Stimulated activated CD4-positive, alpha-beta T cell treated with anti-CD3 and anti-CD28 coated beads, Interleukin-1b, Interleukin-23, amount 100 ng/mL, for 48 hours (primary cell): ENCODE measurements at places on chromosomes 7 and 10.

DNA sequence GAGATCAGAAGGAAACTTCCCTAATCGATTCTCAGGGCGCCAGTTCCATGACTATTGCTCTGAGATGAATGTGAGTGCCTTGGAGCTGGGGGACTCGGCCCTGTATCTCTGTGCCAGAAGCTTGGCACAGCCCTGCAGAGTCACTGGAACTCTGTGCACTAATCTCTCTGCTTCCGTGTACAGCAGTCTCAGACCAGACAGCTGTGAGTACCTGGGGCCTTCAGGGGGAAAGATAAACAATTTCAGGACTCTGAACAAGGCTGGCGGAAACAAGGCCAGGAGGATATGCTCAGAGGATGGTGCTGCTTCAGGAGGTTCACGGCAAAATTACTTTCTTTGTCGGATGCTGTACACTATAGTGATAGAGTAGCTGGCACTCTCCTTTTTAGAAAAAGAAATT is 131.7 kb upstream of the PRSS58 start:
- DNase-seq = no peak

DNA sequence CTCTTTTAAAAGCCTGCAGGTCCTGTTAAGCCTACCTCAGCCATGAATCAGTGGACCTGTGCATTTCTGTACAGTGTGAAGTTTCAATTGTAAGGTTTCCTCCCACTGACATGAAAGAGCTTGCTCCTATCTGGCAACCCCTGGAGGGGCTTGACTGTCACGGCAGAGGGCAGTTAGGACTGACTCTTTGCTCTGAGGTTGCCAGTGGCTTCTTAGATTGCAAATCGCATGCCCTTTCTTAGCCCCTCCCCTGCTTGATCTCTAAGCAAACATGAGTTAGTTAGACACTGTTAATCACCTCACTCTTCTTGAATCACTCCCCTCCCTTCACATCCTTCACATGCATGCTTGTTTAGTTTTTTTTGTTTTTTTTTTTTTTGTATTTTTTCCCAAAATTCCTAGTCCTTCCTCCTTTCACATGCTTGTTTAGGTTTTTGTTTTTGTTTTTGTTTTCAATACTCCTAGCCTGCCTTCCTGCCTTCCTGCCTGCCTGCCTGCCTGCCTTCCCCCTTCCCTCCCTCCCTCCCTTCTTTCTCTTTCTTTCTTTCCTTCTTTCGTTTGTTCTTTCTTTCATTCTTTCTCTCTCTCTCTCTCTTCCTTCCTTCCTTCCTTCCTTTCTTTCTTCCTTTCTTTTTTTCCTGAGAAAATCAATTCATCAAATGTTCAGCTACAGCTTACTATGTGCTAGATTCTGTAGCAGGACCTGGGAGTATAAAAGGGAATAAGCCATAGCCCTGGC is 6.0 kb upstream of the HIPK2 start:
- DNase-seq = no peak

- DNase-seq = peak; percentile 60
Observed at GRCh38 chr10:110501142-110501937, 3.6 kb downstream of the DUSP5 start.

- no peak for DNase-seq
Observed at GRCh38 chr10:96826438-96826837, 5.7 kb upstream of the LCOR start.

- DNase-seq = peak; percentile 6
Observed at GRCh38 chr7:37832194-37832593, 16.2 kb upstream of the NME8 start.

GRCh38 chr7:8251195-8251594 is 10.8 kb downstream of the ICA1 start:
- DNase-seq = no peak

- no peak for DNase-seq
Observed at GRCh38 chr7:121273467-121274167, 55.2 kb upstream of the WNT16 start.

- no peak for DNase-seq
Observed at GRCh38 chr7:41024126-41024525, 678.8 kb downstream of the INHBA start.

DNA sequence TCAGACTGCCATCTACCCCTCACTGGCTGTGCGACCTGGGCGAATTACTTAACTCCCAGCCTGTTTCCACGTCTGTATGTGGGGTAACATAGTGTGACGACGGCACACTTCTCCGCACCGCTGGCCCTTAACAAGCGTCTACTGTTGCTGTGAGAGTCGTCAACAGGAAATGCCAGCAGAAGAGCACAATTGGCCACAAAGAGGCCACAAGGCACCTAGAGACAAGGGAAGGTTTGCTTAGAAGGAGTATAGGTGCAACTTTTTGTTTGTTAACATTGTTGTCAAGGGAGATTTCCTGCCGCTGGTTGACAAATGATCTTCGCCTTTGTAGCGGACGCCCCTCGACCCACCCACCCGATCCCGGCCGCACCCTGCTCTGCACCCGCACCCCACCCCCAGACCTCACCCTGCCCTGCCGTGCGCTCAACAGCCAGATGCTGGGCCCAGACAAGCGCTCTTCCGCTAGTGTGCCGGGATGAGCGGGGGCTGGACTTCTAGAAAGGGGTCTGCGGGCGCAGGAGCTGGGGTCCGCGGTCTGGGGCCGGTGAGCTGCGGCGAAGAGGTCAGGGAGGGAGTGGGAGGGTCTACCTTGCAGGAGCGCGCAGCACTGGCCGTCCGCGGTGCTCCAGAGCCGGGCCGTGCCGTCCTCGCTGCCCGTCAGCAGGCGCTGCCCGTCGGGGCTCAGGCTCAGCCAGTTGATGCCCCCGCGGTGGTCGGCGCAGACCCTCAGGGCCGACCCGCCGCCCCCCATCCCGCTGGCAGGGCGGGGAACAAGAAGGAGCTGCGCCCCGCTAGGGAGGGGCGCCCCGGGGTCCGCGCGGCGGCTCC is 785 bp downstream of the WDR86 start:
- no peak for DNase-seq

- DNase-seq = no peak
Observed at GRCh38 chr7:116752305-116753074, 80.5 kb downstream of the MET start.

- no peak for DNase-seq
Observed at GRCh38 chr7:110253093-110253492, 837.8 kb upstream of the LRRN3 start.

DNA sequence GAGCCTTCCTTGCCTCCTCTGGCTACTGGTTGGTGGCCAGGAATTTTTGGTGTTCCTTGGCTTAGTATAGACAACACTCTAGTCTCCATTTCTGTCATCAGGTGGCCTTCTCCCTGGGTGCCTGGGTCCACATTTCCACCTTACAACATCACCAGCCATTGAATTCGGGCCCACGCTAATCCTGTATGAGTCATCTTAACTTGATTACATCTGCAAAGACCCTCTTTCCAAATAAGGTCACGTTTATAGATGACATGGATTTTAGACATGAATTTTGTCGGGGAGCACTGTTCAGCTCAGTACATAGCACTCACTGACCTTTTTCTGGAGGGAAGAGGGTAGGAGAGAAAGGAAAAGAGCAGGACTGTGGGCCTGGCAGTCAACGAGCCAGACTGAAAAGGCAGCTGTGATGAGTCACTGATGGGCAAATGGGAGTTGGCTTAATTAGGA is 39.4 kb downstream of the MMRN2 start:
- DNase-seq = no peak

- DNase-seq = no peak
Observed at GRCh38 chr7:107035446-107035845, 9.1 kb upstream of the PRKAR2B start.

DNA sequence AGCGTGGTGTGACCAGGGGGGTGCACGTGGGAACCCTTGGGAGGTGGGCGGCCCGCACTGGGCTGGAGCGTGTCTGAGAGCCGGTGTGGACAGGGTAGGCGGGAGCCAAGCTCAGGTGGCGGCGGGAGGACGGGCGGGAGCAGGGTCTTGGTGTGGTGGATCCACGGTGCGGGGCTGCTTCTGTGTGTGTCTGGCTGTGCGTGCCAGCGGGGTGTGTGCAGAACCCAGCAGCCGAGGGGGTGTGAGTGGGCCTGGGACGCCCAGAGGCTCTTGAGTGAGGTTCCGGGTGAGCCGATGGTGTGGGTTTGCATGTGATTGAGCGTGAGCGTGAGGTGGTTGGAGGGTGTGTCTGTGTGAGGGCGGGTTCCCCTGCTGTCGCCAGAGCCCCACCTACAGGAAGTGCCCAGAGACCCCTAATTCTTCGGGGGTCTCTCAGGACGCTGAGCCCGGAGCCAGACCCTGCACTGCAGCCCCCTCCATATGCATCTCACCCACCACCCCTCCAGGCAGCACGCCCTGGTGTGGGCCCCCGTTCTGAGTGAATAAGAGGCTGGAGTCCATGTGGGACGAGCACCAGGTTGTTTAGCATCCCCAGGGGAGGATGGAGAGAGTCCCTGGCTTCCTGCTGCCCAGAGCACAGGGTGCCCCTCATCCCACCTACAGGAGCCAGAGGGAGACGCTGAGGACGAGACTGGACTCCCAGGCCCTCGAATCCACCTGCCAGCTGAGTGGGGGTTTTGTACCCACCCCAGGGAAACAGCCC is 78.2 kb downstream of the ELFN1 start:
- DNase-seq = no peak

DNA sequence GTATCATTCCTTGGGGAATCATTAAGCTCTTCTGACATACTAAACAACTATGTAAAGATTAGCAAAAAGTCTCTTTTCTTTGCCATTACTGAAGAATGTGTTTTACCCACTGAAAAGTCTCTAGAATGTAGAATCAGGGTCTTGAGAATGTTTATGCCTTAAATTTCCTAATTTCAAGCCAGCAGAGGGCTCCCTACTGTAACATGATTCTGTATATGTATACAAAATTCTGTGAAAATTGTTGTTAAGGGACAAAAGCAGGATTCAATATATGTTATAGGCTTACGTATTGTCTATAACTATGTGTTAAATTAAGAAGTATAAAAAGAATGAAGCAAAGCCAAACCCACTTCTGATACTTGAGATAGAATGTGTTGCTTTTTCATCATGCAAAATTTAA is 296.9 kb upstream of the DGKB start:
- DNase-seq = no peak

DNA sequence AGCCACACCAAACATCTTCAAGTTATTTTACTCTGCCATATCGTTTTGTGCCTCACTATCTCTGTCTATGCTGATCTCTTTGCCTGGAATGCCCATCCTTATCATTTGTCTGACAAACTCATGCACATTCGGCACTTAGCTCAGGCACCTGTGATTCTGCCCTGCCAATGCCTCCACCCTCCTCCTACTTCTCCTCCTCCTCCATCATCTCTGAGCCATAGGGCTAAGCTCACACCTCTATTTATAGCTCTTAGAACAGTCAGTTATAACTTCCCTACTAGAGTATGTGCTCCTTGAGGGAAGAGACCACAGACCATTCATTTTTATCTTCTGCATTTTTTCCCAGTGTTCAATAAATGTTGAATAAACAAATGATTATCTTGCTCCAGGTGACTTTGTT is 51.2 kb upstream of the CDK13 start:
- DNase-seq = no peak

- DNase-seq = no peak
Observed at GRCh38 chr10:20855398-20856038, 41.6 kb downstream of the NEBL start.

DNA sequence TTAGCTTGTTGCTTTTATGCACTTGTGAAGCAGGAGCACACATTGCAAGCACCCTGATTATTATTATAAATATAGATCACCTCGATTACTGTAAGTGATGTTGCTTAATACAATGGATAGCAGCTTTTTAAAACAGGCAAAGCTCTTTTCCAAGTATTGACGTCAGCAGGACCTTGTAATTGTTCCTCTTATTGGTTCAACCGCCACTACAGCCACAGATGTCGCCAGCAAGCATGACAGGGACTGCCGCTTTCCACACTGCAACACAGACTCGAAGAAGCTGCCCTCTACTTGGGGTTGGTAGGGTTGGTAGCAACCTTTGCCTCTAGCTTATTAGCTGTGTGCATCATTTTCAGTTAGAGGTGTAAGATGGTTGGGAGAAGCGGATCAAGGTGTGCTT is 167.6 kb downstream of the ZNF365 start:
- DNase-seq = no peak

GRCh38 chr10:57017356-57018037 is 656.4 kb upstream of the ZWINT start:
- DNase-seq = no peak

DNA sequence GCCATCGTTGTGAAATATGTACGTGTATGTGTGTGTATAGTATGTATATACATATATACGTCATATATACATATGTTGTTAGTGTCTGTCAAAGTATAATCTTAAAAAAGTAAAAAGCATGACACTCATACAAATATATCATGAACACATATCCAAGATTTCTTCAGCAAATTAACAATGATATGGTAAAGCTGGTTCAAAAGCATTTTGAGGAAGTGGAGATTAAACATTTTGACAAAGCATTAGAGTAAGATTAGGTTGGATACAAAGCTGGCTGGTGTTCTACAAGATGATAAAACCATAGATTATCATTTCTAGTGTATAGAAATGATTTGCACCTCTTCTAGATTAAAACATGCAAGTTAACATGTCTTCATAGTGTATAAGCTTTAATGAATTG is 771 bp upstream of the NUDCD3 start:
- no peak for DNase-seq

DNA sequence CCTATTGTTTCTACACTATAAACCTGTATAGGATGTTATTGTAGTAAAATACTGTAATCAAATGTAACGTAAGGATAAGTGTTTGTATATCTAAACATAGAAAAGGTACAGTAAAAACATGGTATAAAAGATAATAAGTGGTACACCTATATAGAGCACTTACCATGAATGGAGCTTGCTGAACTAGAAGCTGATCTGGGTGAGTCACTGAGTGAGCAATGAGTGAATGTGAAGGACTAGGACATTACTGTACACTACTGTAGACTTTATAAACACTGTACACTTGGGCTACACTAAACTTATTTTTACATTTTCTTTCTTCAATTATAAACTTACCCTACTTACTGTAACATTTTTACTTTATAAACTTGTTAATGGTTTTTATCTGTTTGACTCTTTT is 732.9 kb upstream of the LRRN3 start:
- DNase-seq = no peak

GRCh38 chr10:131810036-131810804 is 90.6 kb upstream of the PPP2R2D start:
- no peak for DNase-seq

DNA sequence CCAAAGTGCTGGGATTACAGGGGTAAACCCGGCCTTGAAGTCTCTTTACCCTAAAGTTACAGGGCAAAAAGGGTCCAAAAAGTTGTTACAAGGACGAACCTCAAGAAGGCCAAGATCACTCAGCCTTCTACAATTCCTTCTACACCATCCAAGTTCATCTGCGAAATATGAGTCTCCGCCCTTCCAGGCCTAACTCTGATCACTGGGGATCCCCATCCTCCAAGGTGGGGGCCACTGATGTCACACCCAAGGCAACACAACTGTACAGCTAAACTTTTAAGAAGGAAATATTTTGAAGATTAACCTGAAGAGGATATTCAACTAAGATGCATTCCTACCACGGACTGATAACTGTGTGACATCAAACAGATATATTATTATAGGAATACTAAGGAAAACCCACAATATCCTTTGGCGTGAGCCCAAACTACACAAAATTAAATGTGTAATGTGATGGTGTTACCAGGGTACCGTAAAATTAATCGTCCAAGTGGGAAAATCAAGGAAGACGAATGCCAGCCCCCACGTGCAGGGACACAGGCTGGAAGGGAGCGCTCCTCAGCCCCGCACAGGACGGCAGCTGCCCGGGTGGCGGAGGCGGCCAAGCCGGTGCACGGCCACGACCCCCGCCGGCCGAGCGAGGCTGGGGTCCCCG is 1.0 kb downstream of the PAXIP1 start:
- DNase-seq = peak; percentile 11
